Fibroblast of skin of scalp (primary cell): ENCODE measurements at places on chromosomes 6 and 20.

GRCh38 chr6:167270499-167271311, 20.4 kb upstream of the UNC93A start:
- DNase-seq: no peak

DNA sequence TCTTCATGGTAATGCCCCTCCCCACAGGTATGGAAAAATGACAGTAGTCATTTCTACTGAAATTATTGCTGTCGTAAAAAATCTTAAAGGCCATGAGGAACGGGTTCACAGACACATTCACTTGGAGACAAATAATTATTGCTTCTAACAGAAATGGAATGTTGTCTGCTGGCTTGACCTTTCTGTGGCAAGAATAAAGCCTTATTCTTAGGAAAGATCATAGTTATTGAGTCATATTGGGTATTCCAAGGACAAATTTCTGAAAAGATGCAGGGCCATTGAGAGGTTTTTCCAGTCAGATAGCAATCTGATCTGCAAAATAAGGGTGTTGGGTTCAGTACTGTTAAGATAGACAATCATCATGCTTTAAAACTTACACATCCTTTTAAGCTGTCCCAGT, 29.2 kb downstream of the AKAP7 start:
- DNase-seq: no peak

GRCh38 chr20:37533154-37533715, 5.6 kb upstream of the BLCAP start:
- no peak for DNase-seq

- DNase-seq: no peak
Observed at GRCh38 chr6:105619971-105620741, 217.3 kb upstream of the PREP start.
